ENCODE measurements at places on chromosomes 2 and 18.

- DNase-seq: no peak
These were observed 241.6 kb downstream of the PDE11A start for GRCh38 chr2:177830881-177831386.

GRCh38 chr2:217918308-217919024, 84.3 kb downstream of the TNS1 start:
- no peak for DNase-seq

DNA sequence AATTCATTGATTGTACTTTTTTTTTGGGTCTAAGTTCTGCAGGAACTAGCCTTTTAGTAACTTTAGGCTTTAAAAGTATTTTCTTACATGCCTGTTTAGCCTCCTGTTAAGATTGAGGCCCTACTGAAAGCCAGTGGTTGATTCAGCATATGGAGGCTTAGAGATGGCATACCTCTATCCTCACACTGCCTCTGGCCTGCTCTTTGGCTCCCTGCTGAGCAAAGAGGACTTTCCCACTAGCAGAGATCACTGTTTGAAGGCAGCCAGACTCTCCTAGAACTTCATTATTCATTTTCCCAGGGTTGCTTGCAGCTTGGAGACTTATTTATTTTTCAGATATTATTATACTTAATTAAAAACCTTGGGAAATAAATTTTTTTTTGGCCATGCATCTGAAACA, 405.6 kb upstream of the MEX3C start:
- DNase-seq: no peak

DNA sequence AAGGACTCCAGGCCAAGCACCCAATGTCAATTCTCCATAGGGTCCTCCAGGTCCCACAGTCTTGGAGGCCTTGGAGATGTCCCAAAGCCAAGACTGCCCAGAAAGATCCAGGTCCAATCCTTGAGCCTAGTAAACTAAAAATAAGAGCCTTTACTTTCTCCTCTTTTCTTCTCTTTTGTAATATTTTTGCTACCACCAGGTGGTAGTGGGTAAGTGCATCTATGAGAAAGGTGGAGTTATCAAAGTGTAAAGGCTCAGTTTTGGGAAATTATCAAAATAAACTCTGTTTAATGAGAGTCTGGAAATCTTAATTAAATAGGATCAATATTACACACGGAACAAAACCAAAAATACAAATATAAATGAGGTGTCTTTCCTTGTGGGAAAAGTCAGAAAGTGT, 276.4 kb downstream of the ALK start:
- DNase-seq: no peak

GRCh38 chr2:85053802-85054201, 79.4 kb upstream of the TCF7L1 start:
- DNase-seq: no peak

GRCh38 chr18:28831476-28831875, 654.5 kb upstream of the CDH2 start:
- DNase-seq: no peak

- DNase-seq: no peak
These were observed 66.5 kb downstream of the LNPK start for GRCh38 chr2:175935289-175936181.

GRCh38 chr2:62465741-62466502, 40.1 kb downstream of the TMEM17 start:
- no peak for DNase-seq
